ENCODE measurements at places on chromosomes 13 and 19. TPM values are rescaled to one million over a fixed set of nuclear protein-coding genes. Genes with fewer than 3 reads are reported as not detected.

- DNase-seq: no peak
Measured at GRCh38 chr13:84570831-84571230, 688.6 kb upstream of the SLITRK1 start.

- no peak for DNase-seq
Measured at GRCh38 chr13:66068683-66069082, 1161.5 kb downstream of the PCDH9 start.

DNA sequence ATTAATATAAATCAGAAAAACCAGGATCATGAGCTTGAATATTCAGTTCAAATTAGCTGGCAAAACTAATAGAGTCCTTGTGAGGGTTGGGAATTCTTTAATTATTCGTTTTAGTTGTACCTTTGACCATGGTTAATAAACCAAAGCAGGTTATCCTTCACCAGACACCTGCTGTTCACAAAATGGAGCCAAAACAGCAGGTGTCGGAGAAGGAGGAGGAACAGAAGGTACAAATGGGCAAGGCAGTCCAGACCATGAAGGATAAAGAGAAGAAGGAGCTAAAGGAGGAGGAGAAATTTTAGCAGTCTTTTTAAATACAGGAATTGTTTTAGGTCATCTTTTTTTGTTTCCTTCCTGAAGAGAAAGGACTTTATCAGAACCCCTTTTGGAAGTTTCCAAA is 106.1 kb downstream of the NHLRC3 start:
- DNase-seq: no peak

DNA sequence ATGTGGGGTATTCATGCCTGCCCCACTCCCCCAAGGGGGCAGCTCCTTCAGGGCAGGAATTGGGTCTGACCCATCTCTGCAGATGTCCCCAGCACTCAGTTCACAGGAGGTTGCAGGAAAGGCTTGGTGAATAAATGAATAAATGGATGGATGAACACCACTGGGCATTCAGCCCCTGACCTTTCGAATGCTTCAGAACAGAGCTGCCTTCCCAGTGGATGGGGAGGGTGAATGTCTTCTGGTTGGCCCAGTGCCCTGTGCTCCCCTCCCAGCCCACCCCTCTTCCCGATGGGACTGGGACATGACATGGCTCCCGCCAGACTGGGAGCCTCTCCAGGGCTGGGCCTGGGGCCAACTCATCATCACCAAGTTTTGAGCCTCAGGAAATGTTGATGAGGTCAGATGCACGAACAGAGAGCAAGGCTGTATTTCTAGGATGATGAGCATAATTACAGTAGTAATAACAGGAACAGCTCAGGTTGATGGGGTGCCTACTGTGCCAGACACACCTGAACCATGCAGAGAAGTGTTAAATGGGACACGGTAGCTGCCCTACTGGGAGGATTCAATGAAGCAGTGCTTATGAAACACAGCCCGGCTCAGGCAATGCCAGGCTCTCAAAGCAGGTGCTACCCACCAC is 25.7 kb downstream of the VRK3 start:
- no peak for DNase-seq

Gene CGB3
- not detected for total RNA-seq

Gene CIC
- total RNA-seq: 22.4 TPM

DNA sequence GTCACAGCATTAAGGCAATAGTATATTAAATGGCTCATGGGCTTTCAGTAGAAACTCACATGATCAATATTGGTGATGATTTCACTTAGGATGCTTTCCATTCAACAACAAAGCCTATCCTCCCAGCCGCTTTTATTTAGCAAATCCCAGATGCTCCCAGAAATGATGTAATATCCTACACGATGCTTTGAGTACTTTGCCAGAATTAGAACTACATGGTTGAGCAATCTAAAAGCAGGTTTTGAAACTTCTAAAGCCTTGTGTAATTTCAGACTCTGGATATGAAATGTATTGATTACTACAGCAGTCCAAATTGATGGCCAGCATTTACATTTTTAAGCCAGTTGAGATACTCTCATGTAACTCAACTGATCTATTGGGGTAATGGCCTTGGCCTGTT is 13.6 kb downstream of the DLEU7 start:
- DNase-seq: peak; percentile 83

DNA sequence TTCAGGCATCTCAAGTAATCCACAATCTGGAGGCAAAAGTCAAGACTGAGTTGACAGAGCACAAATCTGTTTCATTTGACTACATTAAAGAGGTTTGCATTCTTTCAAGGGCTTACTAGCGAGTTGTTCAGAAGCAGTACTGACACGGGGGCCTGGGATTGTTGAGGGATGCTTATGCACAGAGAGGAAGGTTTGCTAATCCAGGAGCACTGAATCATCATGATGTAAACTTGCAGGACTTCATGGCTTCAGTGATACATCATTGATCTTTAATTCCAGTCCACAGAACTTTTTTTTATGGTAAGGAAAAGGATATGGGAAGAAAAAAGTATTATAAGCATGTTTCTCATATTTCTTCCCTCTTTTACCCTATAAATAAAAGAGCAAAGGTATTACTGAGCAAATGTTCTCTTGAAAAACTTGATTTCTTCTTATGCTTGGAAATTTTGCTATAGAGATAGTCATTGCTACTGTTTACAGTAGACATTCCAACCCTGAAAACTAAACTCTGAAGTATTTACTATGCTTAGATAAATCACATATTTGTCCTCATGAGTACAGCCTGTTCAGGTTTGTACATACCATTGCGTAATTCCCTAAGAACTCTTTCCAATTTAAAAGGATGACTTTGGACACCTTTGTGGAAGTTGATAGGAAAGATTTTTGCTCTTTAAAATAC is 65.8 kb upstream of the KPNA3 start:
- DNase-seq: no peak

Gene MUC16
- total RNA-seq: 0.49 TPM

Gene DNASE2
- total RNA-seq: 14.1 TPM

Gene GAPDHS
- 0.20 TPM for total RNA-seq

GRCh38 chr13:110471833-110472162 is 89.7 kb downstream of the RAB20 start:
- DNase-seq: no peak

- no peak for DNase-seq
Measured at GRCh38 chr19:41416194-41416674, 10.9 kb downstream of the B3GNT8 start.

GRCh38 chr19:46840498-46840942 is 10.1 kb downstream of the AP2S1 start:
- DNase-seq: peak; percentile 52

GRCh38 chr19:16068696-16069259 is 7.5 kb upstream of the TPM4 start:
- no peak for DNase-seq

Gene ZNF99
- total RNA-seq: 0.49 TPM

DNA sequence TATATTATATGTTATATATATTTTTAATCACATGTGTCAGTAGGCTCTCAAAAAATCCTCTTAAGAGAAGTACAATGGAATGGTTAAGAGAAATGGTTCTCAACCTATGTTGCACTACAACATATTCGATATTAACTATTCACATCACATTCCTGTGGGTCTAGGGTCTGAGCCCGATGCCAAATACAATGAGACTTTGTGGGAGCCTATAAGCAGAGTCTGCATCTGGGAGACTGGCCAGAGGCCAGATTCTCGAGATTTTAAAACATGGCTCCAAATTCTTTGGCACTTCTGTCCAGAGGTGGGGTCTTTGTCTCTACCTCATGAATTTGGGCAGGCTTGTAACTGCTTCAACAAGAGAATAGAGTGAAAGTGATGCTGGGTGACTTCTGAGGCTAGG is 79.4 kb upstream of the NBEA start:
- no peak for DNase-seq

Gene VSTM2B
- not detected for total RNA-seq

DNA sequence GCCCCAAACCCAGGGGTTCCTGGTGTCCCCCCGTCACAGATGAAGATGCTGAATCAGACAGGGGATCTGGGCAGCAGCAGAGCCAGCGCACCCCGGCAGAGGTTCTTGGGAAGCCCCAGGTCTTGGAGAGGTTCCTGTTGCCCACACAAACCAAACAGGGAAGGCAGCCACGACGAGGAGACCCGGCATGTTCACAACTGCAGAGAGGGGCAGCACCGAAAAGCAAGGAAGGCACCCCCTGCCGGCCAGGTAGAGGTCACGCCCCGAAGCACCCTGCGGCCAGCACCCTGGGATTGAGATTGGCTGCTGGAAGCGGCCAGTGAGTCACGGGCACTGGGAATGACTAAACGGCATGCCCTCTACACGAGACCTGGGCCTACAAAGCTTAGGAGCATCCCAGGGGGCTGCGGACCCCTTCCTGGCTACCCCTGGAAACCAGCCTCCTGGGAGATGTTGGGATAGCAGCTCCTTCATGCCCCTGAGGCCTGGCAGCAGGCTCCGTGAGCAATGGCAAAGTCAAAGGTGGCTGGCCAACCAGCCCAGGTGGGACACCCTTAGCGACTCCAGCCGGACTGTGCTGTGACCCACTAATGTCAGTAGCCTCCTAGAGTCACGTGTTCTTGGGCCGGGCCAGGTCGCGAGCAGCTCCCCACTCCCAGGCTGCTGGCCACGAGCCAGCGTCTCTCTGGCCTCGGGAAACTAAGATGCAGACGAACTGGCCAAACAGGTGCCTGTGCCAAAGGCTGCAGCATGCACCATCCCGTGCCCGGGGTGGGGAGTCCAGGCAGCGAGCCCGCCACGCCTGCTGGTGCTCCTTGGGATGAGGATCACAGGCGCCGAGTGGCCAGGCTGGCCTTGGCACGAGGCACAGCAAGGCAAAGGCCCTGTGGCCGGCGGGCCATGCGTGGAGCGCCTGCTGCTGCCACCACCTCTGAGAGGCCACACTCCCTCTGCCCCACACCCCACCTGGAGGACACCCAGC is 43.2 kb downstream of the MLLT1 start:
- DNase-seq: no peak

GRCh38 chr13:52749419-52749818 is 9.8 kb upstream of the CNMD start:
- DNase-seq: no peak

DNA sequence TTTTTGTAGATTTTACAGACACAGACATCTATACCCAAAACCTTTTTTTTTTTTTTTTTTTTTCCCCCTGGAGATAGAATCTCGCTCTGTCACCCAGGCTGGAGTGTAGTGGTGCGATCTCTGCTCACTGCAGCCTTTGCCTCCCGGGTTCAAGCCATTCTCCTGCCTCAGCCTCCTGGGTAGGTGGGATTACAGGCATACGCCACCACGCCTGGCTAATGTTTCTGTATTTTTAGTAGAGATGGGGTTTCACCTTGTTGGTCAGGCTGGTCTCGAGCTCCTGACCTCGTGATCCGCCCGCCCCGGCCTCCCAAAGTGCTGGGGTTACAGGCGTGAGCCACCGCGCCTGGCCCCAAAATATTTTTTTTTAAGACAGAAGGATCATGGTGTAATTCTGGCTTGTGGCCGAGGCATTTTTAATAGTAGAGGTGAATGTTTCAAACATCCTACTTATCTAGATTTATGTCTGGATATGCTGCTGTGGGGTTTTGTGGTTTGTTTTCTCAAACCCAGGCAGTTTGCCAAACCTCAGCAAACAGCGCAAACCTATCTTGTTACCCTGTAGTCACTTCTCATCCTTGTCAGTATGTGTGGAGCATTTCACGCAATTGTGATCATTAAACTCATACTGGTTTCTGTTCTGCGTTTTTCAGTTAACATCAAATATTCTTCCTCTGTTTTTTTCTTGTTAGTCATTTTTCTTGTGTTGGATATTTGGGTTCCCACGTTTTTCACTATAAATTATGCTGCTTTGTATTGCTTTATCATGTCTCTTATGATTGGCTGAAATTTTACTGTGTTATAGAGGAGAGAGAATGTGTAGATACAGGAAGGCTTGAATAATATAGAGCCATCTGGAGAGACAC is 36.2 kb upstream of the GARRE1 start:
- DNase-seq: no peak

DNA sequence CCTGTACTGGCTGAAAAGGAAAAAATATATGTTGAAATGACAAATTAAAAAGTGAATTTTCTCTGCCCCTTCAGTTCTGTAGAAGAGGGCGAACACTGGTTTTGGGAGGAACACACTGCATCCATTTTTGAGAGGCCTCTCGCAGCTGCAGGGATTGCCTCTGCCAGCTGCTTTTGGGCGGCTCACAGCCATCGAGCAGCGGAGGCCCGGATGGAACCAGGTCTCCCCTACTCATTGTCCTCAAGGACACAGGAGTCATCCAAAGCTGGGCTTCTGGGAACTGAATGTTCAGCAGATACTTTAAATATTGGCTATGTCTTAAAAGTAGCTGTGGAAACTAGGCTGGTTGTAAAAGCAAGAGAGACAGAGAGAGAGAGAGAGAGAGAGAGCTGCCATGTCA is 17.1 kb downstream of the RCBTB2 start:
- DNase-seq: no peak

- no peak for DNase-seq
Measured at GRCh38 chr19:19606021-19606420, 12.5 kb downstream of the PBX4 start.

Gene EBI3
- not detected for total RNA-seq

- peak; percentile 89 for DNase-seq
Measured at GRCh38 chr13:23450340-23451046, 17.0 kb upstream of the SACS start.

Gene CLIP3
- total RNA-seq: 4.2 TPM

DNA sequence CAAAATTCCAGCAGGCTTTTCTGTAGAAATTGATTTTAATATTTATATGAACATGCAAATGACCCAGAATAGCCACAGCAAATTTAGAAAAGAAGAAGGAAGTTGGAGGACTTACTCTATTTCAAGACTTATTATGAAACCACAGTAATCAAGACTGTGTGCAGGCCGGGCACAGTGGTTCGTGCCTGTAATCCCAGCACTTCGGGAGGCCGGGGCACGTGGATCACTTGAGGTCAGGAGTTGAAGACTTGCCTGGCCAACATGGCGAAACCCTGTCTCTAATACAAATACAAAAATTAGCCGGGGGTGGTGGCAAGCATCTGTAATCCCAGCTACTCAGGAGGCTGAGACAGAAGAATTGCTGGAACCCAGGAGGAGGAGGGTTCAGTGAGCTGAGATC is 6.0 kb upstream of the FFAR2 start:
- DNase-seq: no peak

DNA sequence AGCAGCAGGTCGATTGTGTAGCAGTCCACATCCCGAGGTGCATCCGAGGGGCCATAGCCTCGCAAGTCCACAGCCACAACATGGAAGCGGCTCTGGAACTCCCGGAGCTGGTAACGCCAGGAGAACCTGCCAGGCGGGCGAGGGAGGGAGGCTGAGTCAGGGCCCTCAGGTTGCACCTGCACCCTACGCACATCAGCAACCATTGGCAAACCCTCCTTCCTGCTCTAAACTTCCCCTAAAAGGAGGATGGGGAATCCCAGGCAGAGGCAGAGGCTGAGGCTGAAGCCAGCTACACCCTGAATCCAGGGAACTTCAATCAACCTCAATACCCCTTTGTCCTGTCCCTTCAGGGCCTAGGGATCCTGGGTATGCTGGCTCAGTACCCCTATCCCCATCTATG is 977 bp downstream of the EPHX3 start:
- DNase-seq: no peak
